Naive B cell (primary cell): ENCODE measurements at places on chromosomes 3 and 15.

- no peak overlapping the region for H3K27ac ChIP-seq
- H3K4me1 ChIP-seq: no peaks in the 10 kb centered on the region
- H3K36me3 ChIP-seq: peaks cover 29% of the 10 kb centered on the region
- no peak for DNase-seq
- no peaks in the 10 kb centered on the region for H3K27me3 ChIP-seq
Observed at GRCh38 chr15:61989667-61990066, 70.6 kb downstream of the VPS13C start.

GRCh38 chr3:40366203-40367162 is 20.5 kb upstream of the ENTPD3 start:
- H3K4me3 ChIP-seq: no peak overlapping the region
- H3K27ac ChIP-seq: no peak overlapping the region
- H3K27me3 ChIP-seq: peaks cover 30% of the 10 kb centered on the region
- no peak for DNase-seq
- H3K36me3 ChIP-seq: no peaks in the 10 kb centered on the region

DNA sequence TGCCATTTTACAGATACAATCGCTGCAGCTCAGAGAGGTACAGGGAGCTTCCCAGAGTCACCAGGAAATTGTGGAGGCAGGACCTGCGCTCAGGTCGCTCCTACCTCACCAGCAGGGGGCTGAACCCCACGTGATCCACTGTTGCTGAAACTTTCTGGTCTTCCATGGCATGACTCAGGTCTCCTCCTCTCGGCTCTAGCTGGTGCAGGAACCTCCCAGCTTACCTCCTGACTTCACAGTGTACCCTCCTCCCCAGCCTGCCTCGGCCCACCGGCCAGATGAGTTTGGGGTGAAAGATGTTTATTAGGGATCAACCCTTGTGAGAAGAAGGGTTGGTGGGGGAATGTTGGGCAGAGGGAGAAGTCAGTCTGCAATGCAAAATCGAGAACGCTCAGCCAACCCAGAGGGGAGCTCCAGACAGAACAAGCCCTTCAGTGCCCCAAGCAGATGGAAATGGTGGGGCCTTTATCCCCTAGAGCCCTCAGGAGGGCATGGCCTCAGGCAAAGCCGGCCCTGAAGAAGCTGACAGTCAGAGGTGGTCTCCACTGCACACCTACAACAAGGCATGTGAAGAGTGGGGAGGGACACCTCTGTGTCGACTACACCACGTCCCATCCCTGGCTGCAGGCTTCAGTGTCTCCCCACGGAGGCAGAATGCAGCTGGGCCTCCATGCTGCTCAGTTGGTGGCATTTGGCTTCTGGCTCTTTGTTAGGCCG is 118.6 kb upstream of the PRR20G start:
- no peaks in the 10 kb centered on the region for H3K36me3 ChIP-seq
- no peak overlapping the region for H3K27ac ChIP-seq
- H3K4me3 ChIP-seq: no peak overlapping the region
- no peaks in the 10 kb centered on the region for H3K4me1 ChIP-seq

- H3K4me3 ChIP-seq: no peak overlapping the region
- DNase-seq: no peak
- H3K27ac ChIP-seq: no peak overlapping the region
- H3K36me3 ChIP-seq: no peaks in the 10 kb centered on the region
Observed at GRCh38 chr3:135889443-135889842, 76.1 kb upstream of the PPP2R3A start.

GRCh38 chr3:4360817-4361216 is 57.6 kb downstream of the SETMAR start:
- peaks cover 11% of the 10 kb centered on the region for H3K36me3 ChIP-seq
- H3K27ac ChIP-seq: no peak overlapping the region
- H3K4me3 ChIP-seq: no peak overlapping the region
- H3K27me3 ChIP-seq: no peaks in the 10 kb centered on the region
- H3K4me1 ChIP-seq: no peaks in the 10 kb centered on the region
- no peak for DNase-seq

GRCh38 chr3:173096994-173097785 is 43.8 kb downstream of the SPATA16 start:
- H3K4me1 ChIP-seq: no peaks in the 10 kb centered on the region
- H3K36me3 ChIP-seq: no peaks in the 10 kb centered on the region
- H3K27me3 ChIP-seq: no peaks in the 10 kb centered on the region
- no peak for DNase-seq
- no peak overlapping the region for H3K27ac ChIP-seq
